ENCODE measurements at places on chromosomes 4 and X.

- DNase-seq, result no peak
Observed at GRCh38 chrX:46318551-46318950, 226.7 kb downstream of the ZNF674 start.

DNA sequence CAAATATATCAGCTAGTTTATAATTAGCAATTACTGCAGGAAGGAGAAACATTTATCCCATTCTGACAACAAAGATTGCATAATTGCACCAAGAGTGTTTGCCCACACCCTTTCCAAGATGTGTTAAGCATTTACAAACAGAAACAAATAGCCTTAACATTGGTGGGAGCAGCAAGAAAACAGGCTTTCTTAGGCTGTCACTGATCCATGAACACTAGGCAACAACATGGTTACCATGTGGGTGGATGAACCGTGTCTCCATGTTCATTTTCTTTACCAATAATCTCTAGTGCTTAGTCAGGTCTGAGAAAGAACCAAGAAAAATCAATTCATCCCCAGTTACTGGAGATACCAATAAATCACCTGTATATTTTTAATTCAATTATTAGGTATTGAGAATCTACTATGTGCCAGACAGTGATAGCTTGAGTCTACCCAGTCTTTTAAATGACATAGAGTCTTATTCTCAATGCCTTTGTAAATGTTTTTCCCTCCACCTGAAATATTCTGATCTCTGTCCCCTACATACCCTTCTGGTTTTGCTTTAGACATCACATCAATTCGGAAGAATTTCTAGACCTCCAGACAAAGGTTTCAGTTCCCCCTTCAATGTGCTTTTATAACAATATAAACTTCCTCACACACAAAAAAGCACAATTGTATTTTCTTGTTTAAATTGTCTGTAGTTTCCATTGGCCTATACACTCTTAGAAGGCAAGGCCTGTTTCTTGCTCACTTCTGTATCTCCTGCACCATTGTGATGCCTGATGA is 286.6 kb downstream of the PPP1R2C start:
- DNase-seq, result no peak

DNA sequence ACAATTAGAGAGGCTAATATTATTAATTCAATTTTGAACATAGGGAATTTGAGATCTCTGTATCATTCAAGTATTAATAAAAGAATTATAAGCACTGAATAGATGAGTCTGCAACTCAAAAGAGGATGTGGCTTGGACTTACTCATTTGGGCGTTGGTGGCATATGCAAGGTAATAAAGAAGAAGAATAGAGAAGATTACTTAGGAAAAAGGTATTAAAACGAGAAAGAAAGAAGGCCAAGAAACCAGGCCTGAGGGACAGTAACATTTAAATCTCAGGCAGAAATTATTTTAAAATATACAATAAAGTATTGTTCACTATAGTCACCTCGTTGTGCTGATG is 383.0 kb upstream of the INTU start:
- DNase-seq, result no peak

- no peak for DNase-seq
Observed at GRCh38 chrX:148536961-148537360, 36.5 kb downstream of the AFF2 start.

GRCh38 chrX:39144323-39144722 is 343.1 kb downstream of the MID1IP1 start:
- DNase-seq, result no peak

GRCh38 chr4:24856586-24856985 is 56.3 kb downstream of the CCDC149 start:
- DNase-seq, result no peak

DNA sequence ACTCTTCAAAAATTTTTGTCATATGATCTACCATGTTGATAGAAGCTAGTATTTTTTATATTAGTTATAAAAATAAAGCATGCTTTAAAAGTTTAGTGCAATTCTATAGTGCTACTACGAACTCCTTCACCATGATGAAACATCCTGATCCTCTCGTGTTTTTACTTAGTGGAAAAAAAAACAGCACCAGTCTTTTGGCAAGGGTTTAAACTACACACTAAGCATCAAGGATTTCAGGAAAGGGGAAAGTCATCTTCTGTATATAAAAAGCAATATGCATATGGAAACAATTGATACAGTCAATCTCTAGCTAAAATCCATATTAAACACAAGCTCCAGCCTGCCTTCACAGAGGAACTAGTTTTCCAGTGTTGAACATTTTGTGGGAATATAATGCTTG is 18.7 kb downstream of the CHM start:
- DNase-seq, result no peak

DNA sequence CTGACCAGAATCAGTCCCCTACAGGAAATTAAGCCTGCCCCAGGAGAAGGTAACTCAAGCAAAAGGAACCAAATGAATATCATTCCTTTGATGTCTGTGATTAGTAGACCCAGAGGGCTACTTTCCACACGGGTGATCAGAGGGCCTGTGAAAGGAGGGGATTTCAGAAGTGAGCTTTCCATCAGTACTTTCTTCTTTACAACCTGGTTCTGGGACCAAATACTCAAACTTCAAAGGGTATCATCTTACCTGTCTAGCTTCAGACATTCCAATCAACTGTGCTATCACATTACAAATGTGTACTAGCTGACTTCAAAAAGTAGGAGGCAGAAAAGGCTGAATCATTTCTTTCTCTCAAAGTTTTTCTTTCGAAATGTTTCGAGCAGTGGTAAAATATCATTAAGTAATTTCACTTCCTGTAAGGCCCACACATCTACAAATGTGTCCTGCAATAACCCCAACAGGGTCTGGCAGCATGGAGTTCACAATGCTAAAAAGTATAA is 23.9 kb downstream of the ACSL4 start:
- peak; percentile 30 for DNase-seq

DNA sequence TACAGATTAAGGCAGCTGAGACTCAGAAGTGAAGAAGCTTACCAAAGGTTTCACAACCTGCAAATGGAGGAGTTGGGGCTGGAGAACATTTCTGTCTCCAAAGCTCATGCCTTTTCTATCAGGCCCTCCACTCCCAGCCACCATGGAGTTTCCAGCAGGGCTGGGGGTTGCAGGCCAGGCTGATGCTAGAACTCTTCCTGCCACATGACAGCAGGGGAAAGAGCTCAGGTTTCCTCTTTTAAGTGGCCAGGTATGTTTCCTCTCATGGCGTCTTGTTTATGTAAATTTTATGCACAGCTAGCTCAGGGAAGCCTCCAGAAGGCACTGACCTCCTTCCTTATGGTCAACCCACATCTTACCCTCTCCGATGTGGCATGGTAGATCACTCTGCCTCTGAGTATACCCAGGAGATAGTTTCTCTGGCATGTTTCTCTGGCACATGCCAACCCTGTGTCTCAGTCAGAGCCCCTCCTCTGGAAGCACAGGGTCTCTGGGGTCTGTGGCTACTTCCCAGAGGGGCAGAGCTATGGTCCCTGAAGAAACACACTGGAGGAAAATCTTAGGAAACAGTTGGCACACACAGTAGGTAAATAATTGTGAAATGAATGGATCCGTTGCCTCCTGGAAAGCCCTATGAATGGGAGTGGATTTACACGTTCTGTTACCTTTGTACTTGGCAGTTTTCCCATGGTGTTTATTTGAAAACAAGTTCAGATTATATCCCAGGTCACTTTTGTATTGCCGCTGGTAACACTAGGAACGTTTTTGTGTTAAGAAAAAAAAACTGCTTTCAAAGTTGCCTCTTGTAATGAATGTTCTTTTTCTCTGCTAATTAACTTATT is 28.9 kb downstream of the PDK3 start:
- DNase-seq, result no peak

DNA sequence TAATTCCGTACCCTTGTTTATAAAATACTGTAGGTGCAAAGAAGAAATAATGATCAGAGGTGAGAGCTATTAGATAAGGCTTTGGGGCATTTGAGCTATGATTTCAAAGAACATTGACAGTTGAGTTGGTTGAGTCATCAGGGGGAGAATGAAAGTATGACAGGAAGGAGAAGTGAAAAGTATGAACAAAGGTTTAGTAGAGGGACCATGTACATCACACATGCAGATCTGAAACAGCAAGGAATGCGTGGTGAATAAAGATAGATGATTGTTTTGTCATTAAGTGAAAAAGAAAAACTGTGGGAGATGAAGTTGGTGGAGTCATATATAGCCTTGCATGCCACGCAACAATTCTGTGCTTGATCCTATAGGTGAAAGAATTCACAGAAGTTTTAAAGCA is 163.1 kb downstream of the ARAP2 start:
- DNase-seq, result no peak

GRCh38 chrX:135295944-135296305 is 13.4 kb upstream of the ETDC start:
- DNase-seq, result no peak

DNA sequence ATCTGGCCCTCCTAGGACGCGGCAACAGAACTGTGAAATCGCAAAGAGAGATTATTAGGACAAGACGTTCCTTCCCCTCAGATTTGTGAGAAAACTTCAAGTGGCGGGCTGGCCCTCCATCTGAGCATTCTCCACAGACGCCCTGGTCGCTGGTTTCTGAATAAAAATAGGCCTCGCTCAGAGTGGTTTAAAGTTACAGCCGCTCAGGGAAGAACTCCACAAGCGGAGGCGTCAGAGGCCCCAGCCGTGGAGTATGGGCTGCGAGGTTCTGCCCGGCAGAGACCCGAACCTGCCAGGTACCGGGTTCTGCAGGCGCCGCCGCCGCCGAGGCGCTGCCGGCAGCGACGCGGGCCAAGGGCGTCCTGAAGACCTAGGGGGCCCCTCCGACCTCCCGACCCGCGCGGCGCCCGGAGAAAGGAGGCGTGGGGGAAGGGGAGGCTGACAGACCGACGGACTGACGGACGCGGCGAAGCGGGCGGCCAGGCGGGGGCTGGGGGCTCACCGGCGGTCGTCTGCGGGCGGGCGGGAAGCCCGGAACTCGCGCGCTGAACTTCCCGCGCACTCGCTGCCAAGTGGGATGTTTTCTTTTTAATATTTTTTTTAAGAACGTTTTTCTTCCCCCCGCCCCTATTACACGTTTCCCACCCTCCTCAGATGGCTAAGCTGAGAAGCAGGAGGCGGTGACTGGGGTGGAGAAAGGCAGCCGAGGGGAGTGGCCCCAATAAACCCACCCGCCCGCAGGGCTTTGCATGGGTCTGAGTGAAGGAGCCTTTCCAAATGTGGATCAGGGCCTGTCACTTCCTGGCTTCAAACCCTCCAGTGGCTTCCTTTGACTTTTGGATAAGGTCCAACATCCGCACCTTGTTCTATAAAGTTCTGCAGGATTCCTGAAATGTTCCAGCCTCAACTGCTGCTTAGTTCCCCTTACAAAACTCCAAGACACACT is at the start of gene PABPC4L:
TSS of gene PABPC4L (minus strand) at position 574 of the 946 bp plus-strand sequence. CDS start 770 bp downstream, outside the sequence.
- DNase-seq, result peak; percentile 44

DNA sequence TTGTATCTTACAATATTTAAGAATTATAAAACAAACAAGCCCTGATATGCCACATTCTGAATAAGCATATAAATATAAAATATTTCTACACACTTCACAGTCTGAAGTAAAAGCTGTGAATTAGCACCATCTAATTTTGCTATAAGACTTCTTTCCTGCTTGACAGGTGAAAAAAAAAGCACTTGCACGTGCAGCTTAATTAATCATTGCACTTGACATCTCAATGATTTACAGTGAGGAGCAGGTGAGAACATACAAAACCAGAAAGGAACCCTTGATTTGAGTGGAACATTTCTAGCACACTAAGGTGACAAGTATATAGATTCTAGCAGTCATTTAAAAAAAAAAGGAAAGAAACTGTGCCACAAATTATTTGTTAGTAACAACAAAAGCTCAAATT is 47.9 kb downstream of the CHIC2 start:
- no peak for DNase-seq

GRCh38 chr4:119696963-119697362 is 68.4 kb upstream of the PDE5A start:
- no peak for DNase-seq

DNA sequence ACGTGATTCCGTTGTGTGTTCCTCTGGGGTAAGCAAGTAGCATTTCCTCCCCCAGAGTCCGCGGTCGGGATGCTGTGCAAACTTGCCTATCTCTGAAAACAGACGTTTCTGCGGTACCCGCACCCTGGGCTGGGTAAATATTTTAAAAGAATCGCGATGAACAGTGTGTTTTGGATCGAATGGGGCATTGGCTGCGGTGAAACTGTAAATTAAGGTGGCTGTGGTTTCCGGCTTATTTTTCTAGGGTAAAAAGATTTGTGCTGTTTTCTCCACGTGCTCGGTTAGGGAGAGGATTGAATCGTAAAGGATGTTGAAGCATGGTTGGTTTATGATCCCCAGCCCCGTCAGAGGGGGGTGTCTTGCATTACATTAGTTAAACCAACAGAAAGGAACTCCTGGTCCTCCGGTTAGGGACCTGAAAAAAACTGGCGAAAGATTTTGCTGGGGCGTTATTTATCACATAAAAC is 1.2 kb downstream of the HHIP start:
- no peak for DNase-seq

- DNase-seq, result no peak
Observed at GRCh38 chr4:99507349-99507748, 3.5 kb upstream of the C4orf17 start.

GRCh38 chrX:106726485-106727437 is at the start of gene RNF128:
TSS of gene RNF128 (plus strand) at chrX:106726701. CDS start at chrX:106726914, 213 bp downstream.
- no peak for DNase-seq

- DNase-seq, result no peak
Observed at GRCh38 chr4:10732914-10733415, 48.4 kb upstream of the CLNK start.

- DNase-seq, result no peak
Observed at GRCh38 chrX:15873566-15873965, 19.0 kb upstream of the AP1S2 start.

- DNase-seq, result no peak
Observed at GRCh38 chrX:1244164-1245076, 24.2 kb upstream of the CSF2RA start.

DNA sequence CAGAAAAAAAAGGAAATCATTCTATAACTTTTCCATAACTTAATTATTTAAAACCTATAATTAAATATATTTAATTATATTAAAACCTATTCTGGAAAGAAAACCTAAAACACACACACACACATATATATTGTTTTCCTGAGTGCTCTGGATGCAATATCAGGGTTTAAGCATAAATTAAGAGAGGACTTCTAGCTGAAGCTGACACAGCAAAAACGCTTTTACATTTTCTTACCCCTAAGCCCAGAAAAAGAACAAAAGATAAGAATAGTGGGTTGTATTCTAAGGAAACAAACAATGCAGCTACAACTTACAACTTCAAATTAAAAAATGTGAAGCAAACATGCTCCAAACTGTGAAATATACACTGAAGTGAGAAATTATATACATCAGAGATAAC is 52.3 kb downstream of the TMPRSS11B start:
- DNase-seq, result no peak

GRCh38 chr4:176641237-176641636 is 151.5 kb downstream of the VEGFC start:
- no peak for DNase-seq

DNA sequence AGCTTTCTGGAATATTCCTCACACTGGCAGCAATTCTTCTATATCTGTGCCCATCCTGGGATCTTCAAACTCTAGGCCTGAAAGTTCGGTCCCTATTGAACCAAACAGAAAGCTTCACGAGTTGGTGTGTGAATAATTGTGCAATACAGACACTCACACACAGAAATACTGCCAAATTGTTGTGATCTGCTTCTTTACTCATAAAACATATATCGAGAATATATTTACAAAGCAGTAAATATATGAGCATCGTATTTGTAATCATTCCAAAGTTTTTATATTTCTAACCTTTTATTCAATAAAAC is 56.6 kb upstream of the BEX4 start:
- no peak for DNase-seq

Measured in fibroblast of skin of left biceps (primary cell).